ENCODE measurements at places on chromosomes 2 and 18.

GRCh38 chr18:49273241-49273880, 187.1 kb downstream of the DYM start:
- no peak for DNase-seq

DNA sequence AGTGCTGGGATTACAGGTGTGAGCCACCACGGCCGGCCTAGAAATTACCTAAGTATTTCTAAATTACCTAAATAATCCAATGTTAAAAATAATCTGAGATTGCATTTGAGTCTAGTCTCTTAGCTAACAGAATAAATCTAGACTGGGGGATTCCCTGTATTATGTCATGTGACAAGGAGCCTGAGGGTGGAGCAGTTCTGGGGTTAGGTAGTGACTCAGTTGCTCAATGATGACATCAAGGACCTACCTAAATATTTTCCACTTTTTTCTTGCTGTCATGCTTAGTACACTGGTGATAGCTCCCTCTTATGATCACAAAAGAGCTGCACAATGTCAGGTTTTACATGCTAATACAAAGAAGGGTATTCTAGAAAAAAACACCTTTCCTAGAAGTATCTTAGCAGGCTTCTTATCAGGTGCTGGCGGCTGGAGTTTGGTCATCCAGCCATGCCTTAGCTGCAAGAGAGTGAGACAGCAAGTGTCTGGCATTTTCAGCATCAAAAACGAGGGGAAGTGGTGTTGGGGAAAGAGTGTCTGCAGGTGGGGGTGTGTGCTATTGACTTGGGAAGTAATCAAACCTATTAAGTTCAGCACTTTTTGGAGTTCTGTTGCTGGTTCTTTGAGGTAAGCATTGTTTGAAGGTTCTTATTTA, 17.5 kb upstream of the CEP192 start:
- no peak for DNase-seq

DNA sequence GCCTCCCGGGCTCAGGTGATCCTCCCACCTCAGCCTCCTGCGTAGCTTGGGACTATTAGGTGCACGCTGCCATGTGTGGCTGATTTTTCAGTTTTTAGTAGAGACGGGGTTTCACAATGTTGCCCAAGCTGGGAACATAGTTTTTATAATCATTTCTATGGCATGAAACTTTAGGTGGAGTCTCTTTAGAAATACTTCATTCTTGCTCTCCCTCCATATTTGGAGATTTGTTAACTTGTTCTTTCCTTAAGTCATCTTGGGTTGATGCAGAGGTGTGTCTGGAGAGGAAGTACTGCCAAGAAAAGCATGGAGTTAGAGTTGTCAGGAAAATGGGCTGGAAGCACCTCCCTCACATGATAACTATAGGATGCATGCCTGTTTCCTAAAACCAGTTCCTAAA, 17.4 kb downstream of the ZNF532 start:
- no peak for DNase-seq

DNA sequence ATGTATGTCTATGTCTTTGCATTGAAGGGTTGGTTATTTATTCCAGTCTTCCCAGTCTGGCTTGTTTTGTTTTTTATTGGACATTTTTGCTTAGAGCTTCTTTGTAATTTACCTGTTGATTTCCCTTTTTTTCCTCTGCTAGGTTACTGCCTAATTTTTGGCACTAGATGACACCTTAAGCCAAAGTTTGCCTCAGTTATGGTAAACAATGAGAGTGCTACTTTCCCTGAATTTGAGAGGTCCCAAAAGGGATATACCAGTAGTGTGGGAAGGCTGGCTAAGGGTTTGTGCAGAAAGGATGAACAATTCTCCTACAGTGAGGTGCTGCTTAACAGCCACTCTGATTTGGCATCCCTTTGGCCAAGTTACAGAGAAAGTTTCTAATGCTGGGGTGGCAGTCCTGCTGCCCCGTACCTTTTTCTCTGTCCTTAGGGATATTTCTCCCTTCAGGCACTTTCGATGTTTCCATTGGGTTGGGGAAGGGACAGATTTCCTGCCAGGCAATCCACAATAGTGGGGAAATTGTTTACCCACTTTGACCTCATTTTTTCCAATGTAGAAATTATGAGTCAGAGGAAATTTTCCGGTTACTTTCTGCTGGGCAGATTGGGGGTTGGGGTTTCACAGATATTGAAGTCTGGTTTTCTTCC, 354.9 kb downstream of the PTPRM start:
- no peak for DNase-seq

GRCh38 chr2:8370258-8370802, 311.5 kb upstream of the ID2 start:
- no peak for DNase-seq

DNA sequence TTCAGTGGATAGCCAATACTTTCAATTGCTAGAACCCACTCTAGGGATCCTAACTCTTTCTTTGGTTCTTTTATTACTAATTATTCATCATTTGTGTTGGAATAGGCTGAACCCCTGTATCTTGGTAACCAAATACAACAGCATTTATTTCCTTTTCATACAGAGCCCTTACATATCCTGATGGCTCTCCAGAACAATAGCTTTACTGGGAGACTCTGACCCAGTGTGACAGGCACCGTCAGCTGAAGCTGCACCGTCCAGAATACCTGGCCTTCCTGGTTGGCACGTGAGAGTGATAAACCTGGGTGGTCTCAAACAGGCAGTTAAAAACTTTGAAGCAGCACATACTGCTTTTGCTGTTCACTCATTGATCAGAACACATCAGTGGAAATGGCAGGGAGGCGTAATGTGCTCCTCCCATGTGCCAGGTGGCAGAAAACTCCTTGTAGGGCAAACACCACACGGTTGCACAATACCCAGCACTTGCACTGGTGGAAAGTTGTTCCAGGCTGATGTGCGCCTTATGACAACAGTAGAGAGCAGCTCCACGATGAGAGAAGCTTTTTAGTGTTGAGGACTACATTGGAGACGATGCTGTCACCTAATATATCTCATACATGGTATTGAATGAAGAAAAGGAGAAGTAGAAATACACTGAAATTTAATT, 456.2 kb downstream of the PARD3B start:
- no peak for DNase-seq

GRCh38 chr2:196391149-196391479, 219.7 kb upstream of the STK17B start:
- no peak for DNase-seq

DNA sequence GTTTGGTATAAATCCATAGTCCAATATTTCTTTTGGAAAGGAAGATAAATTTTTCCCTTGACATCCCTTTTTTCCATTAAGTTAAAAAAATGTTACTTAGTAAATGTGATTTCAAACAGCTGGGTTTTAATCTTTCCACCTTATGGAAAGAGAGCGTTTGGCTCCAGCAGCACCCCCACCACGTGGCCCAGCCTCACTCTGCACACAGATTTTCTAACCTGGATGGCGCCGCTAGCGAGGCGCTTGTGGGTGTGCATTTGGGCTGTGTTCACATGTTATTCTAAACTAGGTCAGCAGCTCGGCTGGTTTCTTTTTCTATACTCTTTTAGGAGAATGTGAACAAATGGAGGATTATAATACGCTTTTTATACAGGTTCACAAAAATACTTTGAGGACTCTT, 218.0 kb downstream of the LDLRAD4 start:
- DNase-seq = no peak

Data from activated T-helper 1 cell treated with anti-CD3 and anti-CD28 coated beads, Interleukin-2, amount 50 U/mL, for 16 hours (primary cell).